ENCODE measurements at places on chromosomes 1 and 21.
A peak's percentile ranks its signal among the peaks of the same experiment; 100 is the strongest.

GRCh38 chr21:39866093-39866492 lies 1.1 kb upstream of the PCP4 start:
- DNase-seq, result no peak

GRCh38 chr1:223244366-223245103 lies 101.5 kb upstream of the TLR5 start:
- no peak for DNase-seq

- no peak for DNase-seq
These were observed 1.1 kb upstream of the COL11A1 start for GRCh38 chr1:103109311-103109920.

DNA sequence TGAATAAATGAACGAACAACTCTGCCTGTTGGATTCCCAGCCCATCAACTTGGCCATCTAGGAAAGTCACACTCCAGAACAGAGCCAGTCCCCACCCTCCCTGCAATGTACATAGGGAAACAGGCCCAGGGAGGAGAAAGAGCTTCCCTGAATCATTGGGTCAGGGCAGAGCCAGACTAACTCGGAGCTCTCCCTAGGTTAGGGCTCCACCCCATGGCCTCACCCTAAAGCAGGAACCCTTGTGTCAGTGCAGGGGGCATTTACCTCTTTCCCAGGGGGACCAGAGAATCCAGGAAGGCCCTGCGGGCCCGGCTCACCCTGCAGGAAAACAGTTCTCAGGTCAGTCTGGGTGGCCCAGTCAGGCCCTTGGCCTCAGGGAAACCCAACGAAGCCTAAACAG lies 11.6 kb downstream of the COL9A2 start:
- DNase-seq, result no peak

GRCh38 chr1:81439046-81439823 lies 361.5 kb upstream of the ADGRL2 start:
- DNase-seq, result no peak

- DNase-seq, result no peak
These were observed 17.9 kb downstream of the ELAPOR1 start for GRCh38 chr1:109131800-109132199.

DNA sequence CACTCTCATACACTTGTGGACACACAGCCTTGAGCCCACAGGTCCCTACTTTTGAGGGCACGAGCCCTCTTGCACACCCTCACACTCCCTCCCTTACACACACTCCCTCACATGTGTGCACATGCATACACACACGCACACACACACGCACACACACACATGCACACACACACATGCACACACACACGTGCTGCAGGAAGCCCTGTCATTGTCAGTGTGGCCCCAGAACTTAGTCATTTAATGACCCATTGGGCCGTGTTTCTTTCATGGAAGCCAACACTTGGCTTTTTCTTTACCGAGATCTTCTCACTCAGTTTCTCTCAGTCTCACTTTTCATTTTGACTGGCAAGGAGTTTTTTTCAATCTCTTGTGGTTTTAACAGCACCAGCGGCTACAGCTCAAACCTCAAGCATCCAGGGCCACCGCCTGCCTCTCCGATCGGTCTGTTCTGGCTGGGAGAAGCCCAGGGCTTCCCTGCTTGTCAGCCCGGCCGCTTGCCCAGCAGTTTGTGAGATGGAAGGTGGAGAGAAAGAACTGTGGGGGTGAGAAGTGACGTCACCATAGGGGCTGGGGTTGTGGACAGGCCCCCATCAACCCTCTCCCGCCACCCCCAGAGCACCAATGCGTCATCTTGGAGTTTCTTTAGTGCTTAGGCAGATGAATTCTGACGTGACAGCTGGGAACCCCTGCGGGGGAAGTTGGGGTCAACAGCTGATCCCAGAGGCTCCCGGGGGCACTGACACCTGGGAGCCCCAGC lies 15.8 kb upstream of the TNFRSF8 start:
- DNase-seq, result peak; percentile 36

- peak; percentile 75 for DNase-seq
These were observed 25.8 kb downstream of the SSBP3 start for GRCh38 chr1:54380290-54380882.

DNA sequence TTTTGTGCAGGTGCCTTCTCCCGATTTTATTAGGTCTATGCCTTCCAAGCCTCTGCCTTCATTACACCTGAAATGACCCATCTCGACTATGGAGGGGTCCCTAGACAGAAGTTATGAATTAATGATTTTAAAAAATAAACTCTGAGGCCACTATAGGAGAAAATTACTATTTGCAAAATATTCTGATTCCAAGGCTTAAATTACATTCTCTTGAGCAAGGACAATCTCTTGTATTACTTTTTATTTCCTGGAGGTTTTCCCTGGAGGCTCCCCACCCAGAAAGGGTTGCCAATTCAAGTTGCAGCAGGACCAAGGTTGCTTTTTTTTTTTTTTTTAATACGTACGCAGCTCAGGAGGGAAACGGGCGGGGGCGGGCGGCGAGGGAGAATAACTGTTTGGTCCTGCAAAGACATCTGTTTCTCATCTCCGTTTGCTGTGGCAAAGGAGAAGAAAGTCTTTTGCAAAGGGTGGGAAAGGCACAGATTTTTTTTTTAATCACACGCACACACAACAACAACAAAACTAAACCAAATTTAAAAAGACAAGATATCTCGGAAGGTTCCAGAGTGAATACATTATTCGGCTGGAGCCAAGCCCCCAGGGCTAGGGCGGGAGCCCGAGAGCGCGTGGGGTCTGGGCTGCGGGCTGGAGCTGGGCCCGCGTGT lies 618 bp upstream of the SERTAD4 start:
- no peak for DNase-seq
